Tongue (tissue), 3 donors: ENCODE measurements at places on chromosomes 13 and 19. TPM values are rescaled to one million over a fixed set of nuclear protein-coding genes. Genes with fewer than 3 reads are reported as not detected.

Gene ZNF792
- 9.4 TPM for total RNA-seq

Gene PNMA8C
- total RNA-seq, result 0.41 TPM

Gene PLPP2
- total RNA-seq, result 13.0 TPM

Gene FXYD5
- total RNA-seq, result 5.9 TPM

Gene ZNF540
- total RNA-seq, result 2.5 TPM

Gene PNMA8B
- 2.6 TPM for total RNA-seq

Gene ODAD3
- not detected for total RNA-seq

Gene CEACAM8
- not detected for total RNA-seq

Gene DCT
- 0.62 TPM for total RNA-seq

Gene ZNF382
- 21.0 TPM for total RNA-seq

Gene VSIG10L
- total RNA-seq, result 2.5 TPM

Gene ZSCAN4
- total RNA-seq, result not detected

Gene NALCN
- 3.8 TPM for total RNA-seq

Gene ZNF560
- total RNA-seq, result not detected

Gene ZNF729
- total RNA-seq, result 0.10 TPM

Gene HNRNPUL1
- 119 TPM for total RNA-seq

Gene CPB2
- total RNA-seq, result not detected

Gene ZNF628
- 4.4 TPM for total RNA-seq

Gene CGB2
- total RNA-seq, result not detected

Gene YJEFN3
- total RNA-seq, result 0.62 TPM

Gene ZNF584
- 11.0 TPM for total RNA-seq

Gene FCER2
- not detected for total RNA-seq

Gene SYNGR4
- not detected for total RNA-seq

Gene ZNF154
- total RNA-seq, result 13.1 TPM

Gene AP1M2
- total RNA-seq, result 13.8 TPM

Gene NBEA
- 23.8 TPM for total RNA-seq

Gene GPR18
- total RNA-seq, result not detected

Gene LHB
- total RNA-seq, result not detected

Gene F7
- 1.6 TPM for total RNA-seq

Gene ONECUT3
- total RNA-seq, result not detected

Gene STAP2
- total RNA-seq, result 14.7 TPM

Gene PSG1
- not detected for total RNA-seq

Gene DACT3
- 11.5 TPM for total RNA-seq

Gene APC2
- total RNA-seq, result 1.5 TPM

Gene STOML3
- total RNA-seq, result 0.10 TPM

Gene GPC5
- total RNA-seq, result 5.4 TPM

Gene PSG2
- total RNA-seq, result not detected

Gene ATP1A3
- 2.4 TPM for total RNA-seq

Gene ATP13A1
- total RNA-seq, result 172 TPM

Gene WASF3
- total RNA-seq, result 7.1 TPM

Gene PPM1N
- total RNA-seq, result 1.4 TPM

Gene ZNF320
- 27.7 TPM for total RNA-seq

Gene CEACAM18
- total RNA-seq, result not detected

Gene ABCA7
- 22.1 TPM for total RNA-seq

Gene ZNF808
- total RNA-seq, result 48.0 TPM

Gene SH2D3A
- 4.8 TPM for total RNA-seq

Gene CYP4F12
- 25.2 TPM for total RNA-seq

Gene WDR88
- total RNA-seq, result not detected

Gene PAF1
- total RNA-seq, result 18.9 TPM

Gene GAPDHS
- not detected for total RNA-seq

Gene KLK14
- 0.72 TPM for total RNA-seq

Gene OVOL3
- not detected for total RNA-seq
